CD8-positive, alpha-beta T cell (primary cell): ENCODE measurements at places on chromosomes 6 and 20.

- DNase-seq, result no peak
Observed at GRCh38 chr6:13515912-13516311, 28.5 kb upstream of the GFOD1 start.

DNA sequence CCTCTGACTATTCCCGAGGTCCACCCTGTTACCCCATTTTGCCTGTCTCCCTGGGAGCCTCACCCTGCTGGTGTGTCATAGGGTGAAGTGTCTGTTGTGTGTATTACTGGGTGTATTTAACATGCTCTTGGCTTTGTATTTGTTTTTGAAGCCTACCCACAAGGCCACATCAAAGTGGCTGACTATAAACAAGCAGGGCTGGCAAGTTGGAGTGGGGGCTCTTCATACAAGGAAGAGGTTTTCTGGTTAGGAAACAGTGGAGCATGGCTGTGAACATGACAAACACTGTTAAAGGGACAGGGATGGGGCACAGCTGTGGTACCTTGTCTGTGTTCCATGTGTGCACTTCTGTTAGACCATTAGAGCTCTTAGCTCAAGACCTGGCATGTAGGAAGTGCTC lies 26.3 kb downstream of the HECA start:
- peak; percentile 87 for DNase-seq

DNA sequence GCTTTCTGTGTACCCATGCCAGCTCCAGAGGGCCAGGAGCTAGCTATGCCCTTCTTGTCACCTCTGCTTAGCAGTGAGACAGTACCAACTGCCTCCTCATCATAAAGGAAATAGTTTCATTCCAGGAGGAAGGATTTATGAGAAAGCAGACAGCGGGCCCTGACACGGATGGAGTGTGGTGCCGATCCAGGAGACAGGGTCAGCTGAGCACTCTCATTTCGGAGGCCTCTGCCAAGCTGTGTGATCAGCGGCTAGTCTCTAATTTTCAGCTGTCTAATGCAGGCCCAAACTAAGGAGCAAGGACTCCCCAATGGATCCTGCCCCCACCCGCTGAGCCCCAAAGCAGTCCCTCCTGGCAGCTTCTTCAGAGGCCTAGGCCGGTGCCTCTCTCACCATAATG lies 103.1 kb downstream of the LRFN2 start:
- no peak for DNase-seq

- DNase-seq, result no peak
Observed at GRCh38 chr6:72864799-72865198, 242.9 kb downstream of the KCNQ5 start.

DNA sequence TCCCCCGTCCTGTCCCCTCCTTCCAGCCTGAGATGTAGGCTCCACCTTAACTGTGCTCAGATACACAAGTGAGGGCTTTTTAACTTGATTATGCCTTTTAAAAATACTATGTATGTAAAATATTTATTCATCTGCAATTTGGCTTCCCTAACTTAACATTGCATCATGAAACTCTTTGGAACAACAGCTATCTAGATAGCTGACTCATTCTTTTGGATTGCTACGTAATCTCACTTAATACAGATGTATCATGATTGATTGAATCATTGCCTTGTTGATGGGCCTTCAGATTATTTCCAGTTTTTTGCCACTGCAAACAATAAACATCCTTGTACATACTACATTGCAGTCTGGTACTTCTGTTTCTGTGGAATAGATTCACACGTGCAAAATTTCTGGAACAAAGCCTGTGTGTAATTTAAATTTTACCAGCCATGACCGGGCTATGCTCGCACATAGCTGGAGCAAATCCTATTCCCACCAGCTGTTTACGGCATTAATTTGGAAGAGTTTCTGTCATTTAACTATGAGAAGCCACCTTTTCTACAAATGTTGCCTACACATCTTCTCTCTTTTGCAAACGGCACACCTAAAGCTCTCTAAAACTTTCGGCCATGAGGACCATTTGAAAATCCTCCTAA lies 6.5 kb downstream of the PRND start:
- no peak for DNase-seq

DNA sequence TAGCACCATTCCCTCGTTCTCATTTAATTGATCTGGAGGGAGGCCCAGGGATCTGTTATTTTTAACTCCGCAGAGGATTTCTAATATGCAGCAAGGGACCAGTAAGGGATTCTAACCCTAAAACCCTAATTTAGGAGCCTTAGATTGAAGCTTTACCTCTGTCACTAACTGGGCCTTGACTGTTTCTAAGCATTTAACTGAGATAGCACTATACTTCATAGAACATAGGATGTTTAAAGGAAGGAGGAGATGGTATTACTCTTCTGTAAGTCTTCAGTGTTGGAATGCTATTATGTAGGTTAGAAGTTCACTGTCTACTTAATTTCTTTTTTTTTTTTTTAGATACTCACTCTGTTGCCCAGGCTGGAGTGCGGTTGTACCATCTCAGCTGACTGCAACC lies 242.5 kb downstream of the ZFAND3 start:
- no peak for DNase-seq

- DNase-seq, result no peak
Observed at GRCh38 chr6:77037439-77037838, 425.9 kb downstream of the HTR1B start.

- DNase-seq, result no peak
Observed at GRCh38 chr6:6368684-6369052, 48.2 kb upstream of the F13A1 start.

GRCh38 chr6:39228111-39228971 lies 934 bp downstream of the KCNK5 start:
- DNase-seq, result no peak

- no peak for DNase-seq
Observed at GRCh38 chr6:160973311-160974250, 18.0 kb upstream of the MAP3K4 start.

DNA sequence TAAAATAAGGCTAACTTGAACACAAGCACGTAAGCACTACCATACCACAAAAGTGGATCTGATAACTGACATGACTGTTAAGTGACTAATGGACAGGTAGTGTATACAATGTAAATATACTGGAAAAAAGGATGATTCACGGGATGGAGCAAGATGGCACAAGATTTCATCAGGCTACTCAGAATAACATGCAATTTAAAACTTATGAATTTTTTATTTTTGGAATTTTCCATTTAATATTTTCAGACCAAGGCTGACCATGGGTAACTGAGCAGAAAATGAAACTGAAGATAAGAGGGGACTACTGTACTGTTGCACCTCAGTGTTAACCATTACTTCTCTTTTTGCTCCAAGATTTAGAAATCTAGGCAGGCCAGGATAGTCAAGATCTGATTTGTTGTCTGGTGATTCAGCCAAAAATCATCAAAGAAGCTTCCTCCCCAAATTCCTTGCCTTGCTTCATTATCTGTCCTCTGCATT lies 45.4 kb downstream of the TPBG start:
- DNase-seq, result no peak
